ENCODE measurements at places on chromosomes 13 and 19. TPM values are rescaled to one million over a fixed set of nuclear protein-coding genes. Genes with fewer than 3 reads are reported as not detected.

GRCh38 chr13:28548872-28549271 lies 53.9 kb upstream of the FLT1 start:
- DNase-seq: no peak

DNA sequence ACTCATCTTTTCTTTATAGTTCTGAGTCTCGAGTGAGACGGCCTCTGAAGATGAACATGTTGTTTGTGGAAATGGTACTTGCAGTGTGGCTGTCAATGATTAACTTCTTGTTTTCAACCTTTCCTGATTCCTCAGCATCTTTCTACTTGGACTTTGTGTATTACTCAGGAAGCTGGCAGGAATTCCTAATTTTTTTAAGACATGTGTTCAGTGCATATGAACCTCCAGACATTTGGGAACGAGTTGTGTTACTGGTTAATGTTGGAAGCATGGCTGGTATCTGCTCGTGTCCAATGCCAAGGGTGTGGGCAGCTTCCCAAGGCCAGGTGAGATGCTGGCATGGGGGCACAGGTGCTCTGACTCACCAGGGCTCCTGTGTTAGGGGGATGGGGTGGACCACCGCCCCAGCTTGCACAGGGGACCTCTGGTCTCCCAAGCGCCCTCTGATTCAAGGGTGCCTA lies 61.1 kb upstream of the MCF2L start:
- DNase-seq: no peak

- DNase-seq: no peak
These were observed 73.8 kb downstream of the MAP4K1 start for GRCh38 chr19:38543807-38544568.

GRCh38 chr13:50758796-50759195 lies 84.7 kb downstream of the DLEU7 start:
- DNase-seq: no peak

DNA sequence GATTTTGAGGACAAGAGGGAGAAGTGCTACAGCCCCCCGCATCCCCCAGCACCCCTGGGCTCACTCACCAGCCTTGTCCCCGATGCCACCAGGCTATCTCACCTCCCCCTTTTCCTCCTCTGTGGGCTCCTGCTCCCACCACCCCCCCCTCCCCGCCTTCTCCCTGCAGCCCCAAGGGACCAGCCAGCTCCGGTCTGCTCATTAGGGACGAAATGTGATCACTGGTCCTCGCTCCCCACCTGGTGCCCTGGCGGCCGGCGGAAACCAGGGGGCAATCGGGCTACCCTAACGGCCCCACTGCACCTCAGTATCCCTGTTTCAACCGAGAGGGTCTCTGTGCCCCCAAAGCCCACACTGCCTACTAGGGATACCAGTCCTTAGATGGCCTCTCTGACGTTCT lies 2.7 kb downstream of the GPR4 start:
- no peak for DNase-seq

GRCh38 chr13:61339054-61339621 lies 76.5 kb downstream of the PCDH20 start:
- DNase-seq: no peak

GRCh38 chr13:85799097-85799582 lies at the start of gene SLITRK6:
TSS of gene SLITRK6 (minus strand) at chr13:85799419. CDS start at chr13:85796508, 2,911 bp downstream.
- DNase-seq: peak; percentile 85

DNA sequence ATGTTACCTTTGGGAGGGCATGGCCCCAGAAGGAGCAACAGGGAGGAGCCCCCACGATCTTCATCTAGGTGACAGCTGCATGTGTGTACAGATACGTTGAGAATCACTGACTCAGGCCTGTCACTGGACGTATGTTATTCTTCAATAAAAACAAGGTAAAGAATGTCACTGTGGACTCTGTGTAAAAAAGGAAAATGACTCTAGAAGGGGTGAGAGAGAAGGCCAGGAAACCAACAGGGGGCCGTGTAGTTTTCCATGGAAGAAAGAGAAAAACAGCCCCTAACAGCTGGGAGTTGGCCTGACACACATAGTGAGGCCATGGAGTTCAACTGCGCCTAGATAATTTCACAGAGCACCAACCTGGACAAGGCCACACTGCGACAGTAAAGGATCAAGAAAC lies 1.9 kb upstream of the LYPD3 start:
- no peak for DNase-seq

- DNase-seq: no peak
These were observed 47.7 kb upstream of the TNFSF11 start for GRCh38 chr13:42526276-42526675.

GRCh38 chr13:49453465-49453864 lies 9.4 kb downstream of the SETDB2 start:
- no peak for DNase-seq

DNA sequence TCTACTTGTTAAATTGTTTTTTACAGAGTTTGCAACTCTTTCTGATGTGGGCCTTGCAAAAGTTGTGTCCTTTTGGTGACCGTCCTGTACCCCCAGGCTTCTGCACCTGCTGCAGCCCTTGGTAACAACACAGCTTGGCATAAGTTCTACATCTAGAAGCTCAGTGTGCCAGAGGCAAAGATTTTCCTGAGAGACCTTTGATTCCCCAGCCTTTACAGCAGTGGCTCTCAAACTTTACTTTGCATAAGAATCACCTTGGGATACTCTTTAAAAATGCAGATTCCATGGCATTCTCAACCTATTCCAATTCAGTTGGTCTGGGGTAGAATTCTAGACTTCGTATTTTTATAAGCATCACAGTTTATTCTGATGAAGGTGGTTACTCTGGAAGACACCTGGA lies 260.9 kb downstream of the DCT start:
- DNase-seq: no peak

- no peak for DNase-seq
These were observed 65.3 kb upstream of the ZNF681 start for GRCh38 chr19:23823952-23824389.

GRCh38 chr13:40615619-40616018 lies 50.8 kb downstream of the FOXO1 start:
- no peak for DNase-seq

- no peak for DNase-seq
These were observed 1071.9 kb upstream of the ATXN8OS start for GRCh38 chr13:69035771-69036170.

DNA sequence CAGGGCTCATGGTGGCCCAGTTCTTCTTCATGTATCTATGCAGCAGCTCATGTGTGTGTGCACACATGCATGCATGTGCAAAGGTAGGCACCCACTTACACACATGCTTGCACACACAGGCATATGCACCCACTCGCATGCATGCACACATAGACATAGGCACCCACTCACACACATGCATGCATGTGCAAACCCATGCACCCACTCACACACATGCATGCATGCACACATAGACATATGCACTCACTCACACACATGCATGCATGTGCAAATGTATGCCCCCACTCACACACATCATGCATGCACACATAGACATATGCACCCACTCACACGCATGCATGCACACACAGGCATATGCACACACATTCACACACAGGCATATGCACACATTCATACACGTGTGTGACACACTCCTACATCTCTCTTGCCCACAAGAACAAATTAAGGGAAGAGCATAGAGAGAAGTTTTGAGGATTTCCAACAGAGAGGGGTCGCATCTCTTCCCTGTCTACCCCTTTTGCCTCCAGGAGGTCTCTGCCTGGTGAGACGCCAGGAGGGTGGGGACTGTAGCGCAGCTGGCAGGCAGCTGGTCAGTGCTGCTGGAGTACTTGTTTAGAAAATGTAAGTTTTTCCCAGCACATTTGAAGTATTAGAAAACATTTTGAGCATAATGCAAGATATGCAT lies 63.9 kb upstream of the ARHGEF7 start:
- no peak for DNase-seq

DNA sequence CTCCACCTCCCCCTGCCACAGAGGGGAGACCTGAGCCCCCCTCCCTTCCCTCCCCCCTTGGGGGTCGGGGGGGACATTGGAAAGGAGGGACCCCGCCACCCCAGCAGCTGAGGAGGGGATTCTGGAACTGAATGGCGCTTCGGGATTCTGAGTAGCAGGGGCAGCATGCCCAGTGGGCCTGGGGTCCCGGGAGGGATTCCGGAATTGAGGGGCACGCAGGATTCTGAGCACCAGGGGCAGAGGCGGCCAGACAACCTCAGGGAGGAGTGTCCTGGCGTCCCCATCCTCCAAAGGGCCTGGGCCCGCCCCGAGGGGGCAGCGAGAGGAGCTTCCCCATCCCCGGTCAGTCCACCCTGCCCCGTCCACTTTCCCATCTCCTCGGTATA lies 2.4 kb upstream of the APOE start:
- no peak for DNase-seq

DNA sequence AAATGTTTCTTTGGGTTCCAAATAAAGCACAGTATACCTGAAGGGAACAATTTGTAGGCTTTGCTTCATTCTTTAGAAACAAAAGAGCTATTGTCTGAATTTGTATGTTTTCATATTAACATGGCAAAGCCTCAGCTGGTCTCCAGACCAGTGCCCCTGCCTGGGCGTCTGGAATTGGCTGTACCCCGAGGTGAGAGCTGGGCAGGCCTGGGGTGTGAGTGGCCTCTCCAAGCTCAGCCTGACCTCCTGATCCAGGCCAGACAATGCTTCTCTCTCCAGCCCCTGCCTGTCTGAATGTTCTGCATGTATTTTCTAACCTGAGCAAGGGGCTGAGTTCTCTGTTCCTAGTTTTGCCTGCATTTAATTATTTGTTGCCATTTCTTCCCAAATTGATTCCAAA lies 66.3 kb upstream of the MCF2L start:
- no peak for DNase-seq

DNA sequence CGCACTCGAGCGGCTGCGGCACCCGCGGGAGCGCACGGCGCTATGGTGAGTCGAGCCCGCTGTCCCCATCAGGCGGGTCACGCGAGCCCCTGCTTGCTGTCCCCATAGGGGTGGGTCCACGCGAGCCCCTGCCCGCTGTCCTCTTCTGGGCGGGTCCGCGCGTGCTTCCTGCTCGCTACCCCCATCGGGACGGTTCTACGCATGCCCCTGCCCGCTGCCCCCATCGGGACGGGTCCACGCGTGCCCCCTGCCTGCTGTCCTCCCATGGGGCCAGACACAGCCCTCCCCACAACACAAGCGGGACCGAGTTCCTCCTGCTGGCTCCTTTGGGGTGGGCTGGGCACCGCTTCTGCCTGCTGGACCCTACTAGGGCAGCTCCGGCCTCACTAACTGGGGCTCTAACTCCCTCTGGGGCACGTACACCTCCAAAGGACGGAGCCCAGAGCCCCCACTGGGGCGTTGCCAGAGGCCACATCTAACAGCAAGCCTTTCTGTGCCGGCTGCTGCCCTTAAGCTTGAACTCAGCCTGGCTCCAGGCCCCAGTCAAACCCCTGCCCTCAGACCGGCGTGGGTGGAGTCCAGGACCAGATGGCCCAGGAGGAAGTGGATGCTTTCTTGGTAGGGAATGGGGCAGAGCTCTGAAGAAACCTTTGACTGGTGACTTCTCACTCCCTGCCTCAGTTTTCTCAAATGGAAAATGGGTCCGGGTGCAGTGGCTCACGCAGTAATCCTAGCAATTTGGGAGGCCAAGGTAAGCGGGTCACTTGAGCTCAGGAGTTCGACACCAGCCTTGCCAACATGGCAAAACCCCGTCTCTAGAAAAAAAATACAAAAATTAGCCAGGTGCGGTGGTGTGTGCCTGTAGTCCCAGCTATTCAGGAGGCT lies 722 bp downstream of the COLGALT1 start:
- no peak for DNase-seq

DNA sequence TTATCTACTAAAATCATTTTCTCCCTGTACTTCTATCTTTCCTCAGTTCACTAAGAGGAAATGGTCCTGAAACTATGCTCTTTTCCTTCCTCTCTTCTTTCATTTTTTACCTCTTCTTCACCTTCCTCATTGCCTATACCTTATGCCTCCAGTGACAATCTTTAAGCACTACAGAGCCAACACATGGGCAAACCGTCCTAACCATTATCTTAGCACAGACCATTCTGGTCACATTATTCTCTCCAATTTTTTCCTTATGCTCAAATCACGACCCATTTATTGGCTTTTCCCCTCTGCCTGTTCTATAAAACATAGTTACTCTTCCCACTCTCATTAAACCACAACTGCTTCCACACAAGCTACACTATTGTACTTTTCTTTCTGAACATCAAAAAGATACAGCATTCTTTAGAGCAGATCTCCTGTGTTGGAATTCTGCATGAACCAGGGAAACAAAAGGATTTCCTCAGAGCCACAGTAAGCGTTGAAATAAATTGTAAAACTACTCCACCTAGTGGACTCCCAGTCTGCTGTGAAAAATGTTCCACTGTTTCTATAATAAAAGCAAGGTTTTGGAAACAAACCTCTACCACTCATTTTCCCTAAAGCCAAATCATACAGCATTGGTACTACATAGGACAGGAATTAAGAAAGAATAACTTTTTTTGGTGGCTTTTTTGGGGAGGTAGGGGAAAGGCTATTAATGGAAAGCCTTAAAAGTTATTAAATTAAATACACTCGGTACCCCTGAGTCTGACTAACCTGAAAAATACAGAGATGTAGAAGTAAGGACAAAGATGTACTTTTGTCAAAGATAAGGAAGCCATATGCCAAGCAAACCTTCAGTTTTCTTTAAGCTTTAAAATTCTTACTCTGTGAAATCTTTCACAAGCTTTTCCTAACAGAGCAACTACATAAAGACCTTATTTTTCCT lies 19.5 kb downstream of the NUFIP1 start:
- DNase-seq: peak; percentile 49

DNA sequence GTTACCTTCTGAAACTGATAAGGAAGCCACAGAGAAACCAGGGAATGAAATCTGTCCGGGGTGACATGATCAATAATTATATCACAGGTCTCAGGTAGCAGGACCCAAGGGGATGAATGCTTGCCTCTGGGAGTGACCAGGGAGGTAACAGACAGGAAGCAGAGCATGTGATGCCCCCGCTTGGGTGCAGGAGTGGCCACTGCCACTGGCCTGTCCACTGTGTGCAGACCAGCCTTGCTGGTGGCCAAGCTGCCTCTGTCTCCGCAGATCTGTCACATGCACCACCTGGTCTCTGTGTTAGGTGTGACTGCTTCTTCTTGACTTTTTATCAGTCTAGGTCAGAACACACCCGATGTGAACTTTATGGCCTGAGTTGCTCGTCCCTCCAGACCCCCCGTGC lies 71.8 kb downstream of the PEPD start:
- no peak for DNase-seq

DNA sequence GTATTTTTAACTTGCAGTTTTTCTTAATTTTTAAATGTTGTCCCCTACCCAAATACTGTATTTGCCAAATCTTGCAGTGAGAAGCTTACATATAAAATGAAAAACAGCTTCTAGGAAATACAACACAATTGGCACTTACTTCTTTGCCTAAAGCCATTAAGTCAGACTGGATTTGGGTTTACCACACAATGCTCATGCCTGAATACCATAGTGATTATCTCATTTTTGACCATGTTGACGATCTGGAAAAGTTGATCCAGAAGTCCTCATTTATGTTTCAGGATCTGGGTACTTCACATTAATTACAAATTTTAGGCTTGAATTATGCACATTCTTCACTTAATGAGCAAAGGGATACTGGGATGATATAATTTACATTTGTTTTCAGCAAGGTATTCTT lies 2.4 kb downstream of the RNF6 start:
- no peak for DNase-seq

- no peak for DNase-seq
These were observed 312.6 kb downstream of the SLITRK6 start for GRCh38 chr13:85486663-85487062.

Gene SLC10A2
- not detected for total RNA-seq

Gene ZNF177
- 4.4 TPM for total RNA-seq

Gene CBLC
- total RNA-seq: 12.5 TPM

Gene SMIM17
- 0.20 TPM for total RNA-seq

Gene APOC4
- not detected for total RNA-seq

All from skin of body (tissue), 3 donors.